ENCODE measurements at places on chromosomes 5 and 9. TPM values are rescaled to one million over a fixed set of nuclear protein-coding genes. Genes with fewer than 3 reads are reported as not detected.

CCDC112 gene
- total RNA-seq: 5.3 TPM

DNA sequence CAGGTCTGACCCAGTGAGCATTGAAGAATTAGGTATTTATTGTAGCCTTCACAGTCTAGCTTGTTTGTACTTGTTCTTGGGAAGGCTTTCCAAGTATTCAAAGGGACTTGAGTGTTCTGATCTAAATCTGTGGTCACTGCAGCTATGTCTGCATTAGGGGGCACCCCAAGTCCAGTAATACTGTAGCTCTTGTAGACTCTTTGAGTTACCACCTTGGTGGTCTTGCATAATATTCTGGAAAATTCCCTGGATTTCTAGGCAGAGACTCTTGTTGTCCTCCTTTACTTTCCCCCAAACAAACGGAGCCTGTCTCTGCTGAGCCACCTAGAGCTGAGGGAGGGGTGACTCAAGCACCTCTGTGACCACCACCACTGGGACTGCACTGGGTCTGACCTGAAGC is 149.5 kb upstream of the DHFR start:
- no peaks in the 10 kb centered on the region for H3K27me3 ChIP-seq
- H3K4me3 ChIP-seq: no peak overlapping the region
- DNase-seq: no peak
- H3K4me1 ChIP-seq: no peaks in the 10 kb centered on the region

GRCh38 chr5:132010645-132010988 is 841 bp downstream of the ACSL6 start:
- DNase-seq: no peak
- H3K27me3 ChIP-seq: peaks cover 24% of the 10 kb centered on the region
- H3K27ac ChIP-seq: no peak overlapping the region

- H3K4me3 ChIP-seq: no peak overlapping the region
- H3K27me3 ChIP-seq: no peaks in the 10 kb centered on the region
- no peaks in the 10 kb centered on the region for H3K36me3 ChIP-seq
- no peak overlapping the region for H3K27ac ChIP-seq
- no peak for DNase-seq
These were observed 67.9 kb downstream of the XRCC4 start for GRCh38 chr5:83145241-83145640.

DNA sequence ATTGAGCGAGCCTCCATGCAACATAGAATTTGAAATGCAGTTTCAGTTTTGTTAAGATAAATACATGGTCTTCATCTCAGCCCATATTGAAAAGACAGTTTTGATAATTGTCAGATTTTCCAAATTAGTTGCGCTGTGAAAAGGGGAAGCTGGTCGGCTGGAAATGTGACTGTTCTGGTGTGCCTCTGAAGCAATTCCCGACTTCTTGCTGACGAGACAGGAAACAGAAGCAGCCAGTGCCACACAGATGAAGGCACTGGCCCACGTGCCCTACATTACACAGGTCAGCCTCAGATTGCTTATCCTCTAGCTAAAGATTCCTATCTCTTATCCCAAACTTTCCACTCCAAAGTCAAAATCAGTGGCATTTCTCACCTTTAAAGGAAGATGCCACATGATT is 214.1 kb upstream of the TLE4 start:
- no peaks in the 10 kb centered on the region for H3K4me1 ChIP-seq
- DNase-seq: no peak
- H3K36me3 ChIP-seq: no peaks in the 10 kb centered on the region
- H3K27me3 ChIP-seq: peaks cover 4% of the 10 kb centered on the region

TNC gene
- 3.4 TPM for total RNA-seq

DNA sequence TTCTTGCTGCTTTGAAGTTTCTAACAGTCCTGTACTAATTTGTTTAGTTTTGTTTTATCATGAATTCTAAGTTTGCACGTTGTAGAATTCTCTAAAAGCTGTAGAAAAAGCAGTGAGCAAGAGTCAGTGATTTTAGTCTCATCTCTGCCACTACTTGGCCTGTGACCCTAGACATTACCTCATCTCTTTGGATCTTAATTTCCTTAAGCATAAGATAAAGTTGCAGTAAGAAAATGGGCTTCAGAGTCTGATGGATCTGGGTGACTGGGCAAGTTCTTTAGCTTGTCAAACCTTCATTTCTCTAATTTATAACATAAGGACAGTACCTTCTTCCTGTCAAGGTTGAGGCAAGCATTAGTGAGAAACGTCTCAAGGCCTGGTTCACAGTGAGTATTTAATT is 247.9 kb downstream of the DMRT2 start:
- no peaks in the 10 kb centered on the region for H3K36me3 ChIP-seq
- H3K27me3 ChIP-seq: peaks cover 5% of the 10 kb centered on the region
- H3K27ac ChIP-seq: no peak overlapping the region
- no peaks in the 10 kb centered on the region for H3K4me1 ChIP-seq
- no peak overlapping the region for H3K4me3 ChIP-seq

GRCh38 chr5:109326919-109327318 is 82.9 kb downstream of the PJA2 start:
- peaks cover 11% of the 10 kb centered on the region for H3K4me1 ChIP-seq
- no peaks in the 10 kb centered on the region for H3K36me3 ChIP-seq
- H3K27me3 ChIP-seq: no peaks in the 10 kb centered on the region
- no peak for DNase-seq
- H3K4me3 ChIP-seq: no peak overlapping the region

DNA sequence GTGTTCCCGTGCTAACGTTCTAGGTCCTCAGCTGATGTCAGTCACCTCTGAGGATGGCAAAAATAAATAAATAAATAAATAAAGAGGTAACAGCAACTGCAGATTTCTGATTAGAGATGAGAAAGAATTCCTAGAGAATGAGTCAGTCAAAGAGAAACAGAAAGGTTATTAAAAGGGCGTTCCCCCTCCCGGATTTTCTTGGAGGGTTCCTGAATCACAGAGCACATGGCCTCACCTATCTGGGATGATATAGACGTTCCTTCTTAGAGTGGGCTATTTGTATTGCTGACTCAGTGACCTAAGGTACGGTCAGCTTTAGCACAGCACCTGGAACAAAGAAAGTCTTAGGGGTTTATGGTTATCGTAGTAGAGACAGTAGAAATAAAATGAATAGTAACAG is 30.6 kb downstream of the HTR4 start:
- no peaks in the 10 kb centered on the region for H3K27me3 ChIP-seq
- H3K4me1 ChIP-seq: no peaks in the 10 kb centered on the region
- H3K27ac ChIP-seq: no peak overlapping the region
- no peak for DNase-seq

CARTPT gene
- total RNA-seq: not detected

GRCh38 chr5:123997064-123997461 is 485.1 kb downstream of the CSNK1G3 start:
- no peak for DNase-seq
- no peak overlapping the region for H3K27ac ChIP-seq
- peaks cover 8% of the 10 kb centered on the region for H3K4me1 ChIP-seq

Measured in left ventricle myocardium inferior (tissue), 1 donor.